Adrenal gland (tissue), 19 donors: ENCODE measurements at places on chromosomes 11 and 22.
A peak's percentile ranks its signal among the peaks of the same experiment; 100 is the strongest.

DNA sequence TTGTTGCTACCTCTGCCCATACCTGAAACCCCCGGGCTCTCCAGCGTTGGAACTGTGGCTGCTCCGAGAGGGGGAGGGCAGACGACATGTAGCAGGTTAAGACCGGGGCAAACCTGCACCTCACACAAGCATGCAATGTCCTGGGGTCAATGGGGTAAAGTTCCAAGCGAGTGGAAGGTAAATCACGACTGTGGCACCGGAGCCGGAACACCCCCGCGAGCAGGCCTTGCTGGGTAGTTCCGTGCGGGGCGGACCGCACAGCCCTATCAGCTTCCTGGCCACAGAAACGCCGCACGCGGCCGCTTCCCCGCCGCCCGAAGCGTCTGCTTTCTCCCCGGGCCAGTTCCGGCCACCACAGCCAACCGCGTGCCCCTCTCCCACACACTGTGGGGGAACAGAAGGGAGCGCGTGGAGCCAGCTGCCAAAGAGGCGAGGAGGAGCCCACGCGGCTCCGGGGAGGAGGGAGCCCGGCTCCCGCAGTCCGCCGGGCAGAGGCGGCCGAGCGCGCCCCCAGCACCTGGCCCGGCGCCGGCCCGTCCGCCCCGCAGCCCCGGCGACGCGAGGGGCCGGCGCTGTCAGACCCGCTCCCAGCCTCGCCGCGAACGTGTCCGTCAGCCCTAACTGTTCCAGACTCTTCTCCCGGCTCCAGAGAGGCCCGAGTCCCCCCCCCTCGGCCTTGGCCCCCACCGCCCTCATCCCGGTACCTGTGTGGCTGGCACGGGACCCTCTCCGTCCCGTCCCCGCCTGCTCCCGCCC, 1.6 kb downstream of the SPTBN2 start:
- peak; percentile 51 for DNase-seq
- H3K27me3 ChIP-seq = no peaks in the 10 kb centered on the region
- no peak overlapping the region for H3K4me3 ChIP-seq
- H3K27ac ChIP-seq = peak overlapping the region; percentile 80

GRCh38 chr11:69662806-69663205, 12.3 kb downstream of the LTO1 start:
- no peaks in the 10 kb centered on the region for H3K27me3 ChIP-seq
- H3K4me3 ChIP-seq = no peak overlapping the region
- no peak overlapping the region for H3K27ac ChIP-seq
- H3K4me1 ChIP-seq = no peaks in the 10 kb centered on the region
- no peak for DNase-seq
- peaks cover 22% of the 10 kb centered on the region for H3K36me3 ChIP-seq

DNA sequence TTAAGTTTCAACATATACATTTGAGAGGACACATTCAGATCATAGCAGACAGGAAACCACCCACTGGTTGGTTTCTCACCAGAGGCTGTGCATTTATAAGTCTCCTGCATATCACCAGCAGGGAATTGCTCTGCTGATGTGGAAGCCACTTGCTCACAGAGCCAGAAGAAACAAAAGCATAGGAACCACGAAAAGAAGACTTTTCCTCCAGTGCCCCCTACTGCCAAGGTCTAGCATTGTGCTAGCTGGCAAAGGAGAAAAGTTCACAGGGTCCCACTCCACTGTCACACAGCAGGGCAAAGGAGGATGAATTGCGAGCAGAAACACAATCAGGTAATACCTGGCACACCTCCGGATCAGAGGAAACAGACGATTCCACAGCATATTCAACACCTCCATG, 28.9 kb upstream of the ISX start:
- no peaks in the 10 kb centered on the region for H3K36me3 ChIP-seq
- H3K27ac ChIP-seq = no peak overlapping the region
- no peak for DNase-seq

DNA sequence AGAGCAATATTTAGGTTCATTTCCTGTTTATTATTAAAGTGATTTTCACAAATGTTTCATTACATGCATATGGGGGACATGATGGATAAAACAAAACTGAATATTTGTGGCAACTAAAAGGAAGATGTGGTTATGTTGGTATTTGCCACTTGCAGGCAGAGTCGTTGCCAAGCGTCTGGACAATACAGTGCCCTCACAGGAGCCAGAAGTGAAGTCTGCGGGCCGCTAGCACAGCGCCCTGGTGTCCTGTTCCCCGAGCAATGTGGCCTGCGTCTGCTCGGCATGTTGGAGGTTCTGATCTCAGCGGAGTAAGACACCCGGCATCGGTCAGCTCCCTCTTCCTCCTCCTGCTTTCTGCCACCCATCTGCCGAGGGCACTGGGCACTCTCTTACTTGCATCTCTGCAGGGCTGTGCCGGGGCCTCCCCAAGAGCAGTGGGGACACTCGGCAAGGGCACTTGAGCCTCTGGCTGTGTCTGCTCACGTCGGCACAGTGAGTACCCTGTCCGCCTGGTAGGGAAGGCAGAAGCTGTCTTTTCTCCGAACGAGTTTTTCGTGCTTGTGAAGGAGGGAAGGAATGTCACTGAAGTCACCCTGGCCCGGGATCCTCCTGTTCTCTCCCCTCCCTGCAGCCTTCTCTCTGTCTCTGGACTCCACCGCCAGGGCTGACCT, 10.5 kb upstream of the TTLL12 start:
- DNase-seq = no peak
- H3K36me3 ChIP-seq = no peaks in the 10 kb centered on the region
- H3K27ac ChIP-seq = no peak overlapping the region
- H3K4me3 ChIP-seq = no peak overlapping the region
- H3K27me3 ChIP-seq = no peaks in the 10 kb centered on the region

- peak; percentile 92 for DNase-seq
- peak overlapping the region; percentile 35 for H3K4me3 ChIP-seq
- no peaks in the 10 kb centered on the region for H3K27me3 ChIP-seq
Measured at GRCh38 chr11:65382804-65383368, 440 bp upstream of the SLC25A45 start.

GRCh38 chr11:127619946-127620345, 619.4 kb upstream of the KIRREL3 start:
- no peak overlapping the region for H3K4me3 ChIP-seq
- H3K27me3 ChIP-seq = no peaks in the 10 kb centered on the region
- no peaks in the 10 kb centered on the region for H3K36me3 ChIP-seq
- no peaks in the 10 kb centered on the region for H3K4me1 ChIP-seq
